ENCODE measurements at places on chromosomes 1 and 21. TPM values are rescaled to one million over a fixed set of nuclear protein-coding genes. Genes with fewer than 3 reads are reported as not detected.

Gene ALX3
- not detected for total RNA-seq

Gene INSRR
- 0.12 TPM for total RNA-seq

- no peak for DNase-seq
Measured at GRCh38 chr1:206895325-206895724, 1.9 kb upstream of the IL24 start.

DNA sequence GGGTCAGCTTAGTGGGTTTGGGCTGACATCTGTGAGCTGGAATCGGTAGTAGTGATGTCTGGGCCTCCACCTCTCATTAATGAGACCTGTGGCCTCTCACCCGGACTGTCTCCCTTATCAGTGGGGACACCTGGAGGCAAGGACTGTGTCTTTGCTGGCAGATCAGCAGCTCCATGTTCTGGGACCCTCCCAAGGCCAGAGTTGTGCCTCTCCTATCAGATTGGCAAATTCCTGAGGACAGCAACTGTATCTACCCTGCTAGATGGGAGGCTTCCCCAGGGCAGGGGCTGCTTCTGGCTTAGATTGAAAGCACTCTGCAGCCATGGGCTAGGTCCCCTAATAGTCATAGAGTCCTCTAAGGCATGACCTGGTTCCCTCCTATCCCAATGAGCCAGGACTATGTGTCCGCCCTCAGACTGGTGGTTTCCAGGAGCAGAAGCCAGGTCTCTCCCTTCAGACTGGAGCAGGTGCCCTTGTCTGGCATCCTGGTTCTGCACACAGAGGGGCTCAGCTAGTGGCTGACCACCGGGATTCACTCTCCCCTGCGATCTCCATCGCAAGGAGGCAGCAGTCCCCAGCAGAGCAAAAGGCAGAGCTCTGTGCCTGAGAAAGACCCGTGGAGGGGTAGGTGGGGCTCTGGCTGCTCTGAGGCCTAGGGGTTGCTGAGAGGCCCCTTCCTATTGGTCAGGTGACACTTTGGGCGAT is 5.8 kb downstream of the DRAXIN start:
- no peak for DNase-seq

DNA sequence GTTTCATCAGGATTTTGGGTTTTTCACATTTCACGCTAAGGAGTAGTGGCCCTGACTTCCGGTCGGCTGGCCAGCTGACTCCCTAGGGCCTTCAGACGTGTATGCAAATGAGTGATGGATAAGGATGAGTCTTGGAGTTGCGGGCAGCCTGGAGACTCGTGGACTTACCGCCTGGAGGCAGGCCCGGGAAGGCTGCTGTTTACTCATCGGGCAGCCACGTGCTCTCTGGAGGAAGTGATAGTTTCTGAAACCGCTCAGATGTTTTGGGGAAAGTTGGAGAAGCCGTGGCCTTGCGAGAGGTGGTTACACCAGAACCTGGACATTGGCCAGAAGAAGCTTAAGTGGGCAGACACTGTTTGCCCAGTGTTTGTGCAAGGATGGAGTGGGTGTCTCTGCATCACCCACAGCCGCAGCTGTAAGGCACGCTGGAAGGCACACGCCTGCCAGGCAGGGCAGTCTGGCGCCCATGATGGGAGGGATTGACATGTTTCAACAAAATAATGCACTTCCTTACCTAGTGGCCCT is 23.1 kb upstream of the TNFRSF1B start:
- DNase-seq, result no peak

GRCh38 chr1:243738020-243738419 is 112.0 kb downstream of the AKT3 start:
- DNase-seq, result no peak

DNA sequence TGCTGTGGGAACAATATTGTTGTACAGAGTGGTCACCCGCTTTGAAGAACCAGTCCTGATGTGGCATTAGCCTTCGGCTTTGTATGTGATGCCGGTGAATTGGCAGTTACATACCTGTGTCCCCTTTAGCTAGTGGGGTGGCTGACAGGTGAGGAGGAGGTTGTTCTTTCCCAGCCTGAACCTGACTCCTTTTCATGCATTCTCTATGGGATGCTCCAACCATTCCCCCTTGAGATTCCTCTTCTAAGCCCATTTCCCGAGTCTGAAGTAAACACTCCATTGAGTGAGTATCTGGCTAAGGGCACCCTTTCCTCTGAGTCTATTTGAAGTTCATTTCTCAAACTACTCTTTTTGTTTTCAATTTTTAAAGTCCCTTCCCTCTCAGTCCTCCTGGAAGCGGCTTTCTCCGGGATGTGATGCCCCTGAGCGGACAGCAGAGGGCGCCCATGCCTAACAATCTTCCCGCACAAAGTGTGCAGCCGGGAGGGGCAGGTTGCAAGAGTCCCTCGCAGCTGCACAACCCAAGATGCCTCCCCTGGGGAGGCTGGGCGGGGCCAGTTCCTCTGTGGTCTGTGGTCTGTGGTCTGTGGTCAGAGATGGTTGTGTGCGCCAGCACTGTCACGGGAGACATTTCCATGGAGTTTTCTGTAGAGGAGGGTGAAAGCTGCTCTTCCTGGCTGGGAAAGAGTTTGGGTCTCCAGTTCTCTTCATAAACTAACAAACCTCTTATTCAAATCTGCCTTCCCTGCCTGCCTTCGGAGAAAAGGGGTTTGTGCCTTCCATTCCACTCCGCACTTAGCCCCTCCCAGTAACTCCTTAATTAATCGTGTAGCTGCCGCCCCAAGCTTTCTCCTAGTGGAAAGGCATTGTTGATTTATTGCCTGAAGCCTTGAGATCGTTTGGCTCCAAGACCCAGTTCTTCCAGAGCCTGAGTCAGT is 36.4 kb upstream of the LMX1A start:
- DNase-seq, result peak; percentile 86

- no peak for DNase-seq
Measured at GRCh38 chr1:214377886-214378285, 96.9 kb downstream of the SMYD2 start.
